ENCODE measurements at places on chromosomes 16 and 17. TPM values are rescaled to one million over a fixed set of nuclear protein-coding genes. Genes with fewer than 3 reads are reported as not detected.
A peak's percentile ranks its signal among the peaks of the same experiment; 100 is the strongest.

ETV4 gene
- total RNA-seq, result 0.83 TPM

RASD1 gene
- total RNA-seq, result 13.2 TPM

GNG13 gene
- total RNA-seq, result not detected

SNAI3 gene
- 0.34 TPM for total RNA-seq

XAF1 gene
- total RNA-seq, result 16.5 TPM

DNA sequence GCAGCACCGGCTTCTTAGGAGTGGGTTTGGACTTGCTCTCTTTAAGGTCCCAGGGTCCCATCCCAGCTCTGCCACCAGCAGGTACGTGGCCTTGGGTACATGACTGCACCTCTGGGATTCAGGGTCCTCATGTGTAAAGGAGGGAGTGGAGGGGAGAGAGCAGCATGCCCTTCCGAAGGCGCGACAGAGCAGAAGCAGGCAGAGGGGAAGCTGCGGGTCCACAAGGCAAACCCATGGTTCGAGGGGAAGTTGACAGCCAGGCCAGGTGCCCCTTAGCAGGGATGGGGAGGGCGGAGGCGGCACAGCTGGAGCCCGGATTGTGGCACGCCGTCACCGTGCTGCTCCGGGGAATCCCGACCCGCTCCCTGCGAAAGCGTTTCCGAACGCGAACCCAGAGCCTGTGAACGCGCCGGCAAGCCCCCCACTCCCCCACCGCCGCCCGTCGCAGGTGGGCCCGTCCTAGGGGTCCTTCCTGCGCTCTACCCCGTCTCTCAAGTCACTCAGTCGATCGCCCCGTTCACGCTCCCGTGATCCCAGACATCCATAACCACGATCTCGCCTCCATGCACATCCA, 4.1 kb upstream of the TBX2 start:
- peaks cover 3% of the 10 kb centered on the region for H3K27me3 ChIP-seq
- peaks cover 52% of the 10 kb centered on the region for H3K4me1 ChIP-seq
- H3K4me3 ChIP-seq, result peak overlapping the region; percentile 70
- no peaks in the 10 kb centered on the region for H3K36me3 ChIP-seq
- no peak for DNase-seq

GRCh38 chr17:62581764-62582163, 45.7 kb upstream of the MRC2 start:
- peaks cover 71% of the 10 kb centered on the region for H3K36me3 ChIP-seq
- no peaks in the 10 kb centered on the region for H3K4me1 ChIP-seq
- H3K27me3 ChIP-seq, result no peaks in the 10 kb centered on the region
- H3K4me3 ChIP-seq, result no peak overlapping the region
- no peak overlapping the region for H3K27ac ChIP-seq
- no peak for DNase-seq

- no peak overlapping the region for H3K27ac ChIP-seq
- no peaks in the 10 kb centered on the region for H3K36me3 ChIP-seq
- H3K4me3 ChIP-seq, result no peak overlapping the region
- peaks cover 3% of the 10 kb centered on the region for H3K4me1 ChIP-seq
Measured at GRCh38 chr16:46555951-46556350, 65.2 kb downstream of the SHCBP1 start.

DNA sequence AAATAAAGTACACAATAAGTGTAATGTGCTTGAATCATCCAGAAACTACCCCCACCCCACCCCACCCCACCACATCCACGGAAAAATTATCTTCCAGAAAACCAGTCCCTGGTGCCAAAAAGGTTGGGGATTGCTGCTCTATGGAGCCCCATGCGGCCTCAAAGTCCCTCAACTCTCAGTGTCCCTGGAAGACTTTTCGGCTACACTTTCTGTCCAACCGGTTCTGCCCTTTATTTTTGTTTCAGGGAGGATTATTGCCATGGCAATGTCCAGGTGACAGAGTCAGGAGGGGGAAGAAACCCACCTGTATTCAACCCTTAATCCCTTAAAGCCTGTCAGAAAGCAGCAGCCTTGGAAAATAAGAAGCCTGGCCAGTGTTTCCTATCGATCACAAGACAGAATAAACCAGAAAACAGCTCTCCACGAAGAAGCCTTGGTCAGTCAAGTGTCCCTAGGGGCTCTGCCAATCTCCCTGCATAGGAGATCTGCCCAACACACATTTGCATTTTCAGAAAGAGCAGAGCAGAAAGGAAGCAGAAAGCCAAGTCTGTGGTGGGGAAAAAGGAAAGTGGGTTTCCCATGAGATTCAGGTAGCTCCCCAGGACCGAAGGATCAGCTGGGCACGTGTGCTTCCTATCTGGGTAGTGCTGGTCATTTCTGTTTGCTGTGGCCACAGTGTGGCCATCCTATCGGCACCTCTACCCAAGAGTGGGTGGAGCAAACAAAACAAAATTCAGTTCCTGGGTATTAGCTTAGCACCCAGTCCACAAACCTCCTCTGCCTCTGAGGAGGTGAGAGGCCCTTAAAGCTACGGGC, 342.7 kb downstream of the SOX9 start:
- H3K4me3 ChIP-seq, result no peak overlapping the region
- H3K27ac ChIP-seq, result no peak overlapping the region
- no peaks in the 10 kb centered on the region for H3K27me3 ChIP-seq
- no peaks in the 10 kb centered on the region for H3K36me3 ChIP-seq
- DNase-seq, result no peak
- H3K4me1 ChIP-seq, result no peaks in the 10 kb centered on the region

DNA sequence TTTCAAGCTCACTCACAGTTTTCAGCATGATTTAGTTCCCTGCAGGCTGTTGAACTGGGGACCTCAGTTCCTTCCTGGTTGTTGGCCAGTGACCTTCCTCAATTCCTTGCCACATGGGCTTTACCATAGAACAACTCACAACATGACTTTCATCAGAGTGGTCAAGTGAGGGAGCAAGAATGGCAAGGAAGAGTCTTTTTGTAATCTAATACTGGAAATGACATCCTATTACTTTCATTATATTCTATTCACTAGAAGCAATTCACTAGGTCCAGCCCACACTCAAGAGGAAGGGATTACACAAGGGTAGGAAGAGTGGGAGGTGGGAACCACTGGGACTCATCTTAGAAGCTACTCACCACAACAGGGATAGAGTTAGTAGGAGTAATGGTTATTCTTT, 57.6 kb downstream of the SYT17 start:
- DNase-seq, result no peak
- no peak overlapping the region for H3K27ac ChIP-seq
- H3K27me3 ChIP-seq, result no peaks in the 10 kb centered on the region
- H3K36me3 ChIP-seq, result peaks cover 4% of the 10 kb centered on the region

DNA sequence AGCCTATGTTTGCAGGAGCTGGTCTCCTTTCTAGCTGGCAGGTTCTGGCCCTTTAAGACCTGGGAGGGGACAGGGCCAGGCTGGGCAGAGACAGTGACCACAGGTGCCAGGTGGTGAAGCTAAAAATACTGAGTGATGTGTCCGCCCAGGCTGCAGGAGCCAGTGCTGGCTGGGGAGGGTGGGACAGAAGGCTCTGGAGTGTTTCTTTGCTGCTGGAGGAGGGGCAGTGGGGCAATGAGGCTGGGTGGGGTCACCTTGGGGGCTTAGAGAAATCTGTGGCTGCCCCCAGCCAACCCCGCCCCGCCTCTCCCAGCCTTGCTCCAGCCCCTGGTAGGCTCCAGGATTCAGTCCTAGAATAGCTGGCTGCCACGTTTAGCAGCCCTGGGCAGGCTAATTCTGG, 30.4 kb upstream of the SBK1 start:
- no peak overlapping the region for H3K27ac ChIP-seq
- no peaks in the 10 kb centered on the region for H3K36me3 ChIP-seq
- peaks cover 11% of the 10 kb centered on the region for H3K4me1 ChIP-seq
- no peaks in the 10 kb centered on the region for H3K27me3 ChIP-seq
- DNase-seq, result no peak

GRCh38 chr17:79987187-79987934, 48.3 kb downstream of the TBC1D16 start:
- no peaks in the 10 kb centered on the region for H3K36me3 ChIP-seq
- no peak overlapping the region for H3K27ac ChIP-seq
- no peak overlapping the region for H3K4me3 ChIP-seq
- DNase-seq, result no peak
- H3K4me1 ChIP-seq, result peaks cover 33% of the 10 kb centered on the region
- no peaks in the 10 kb centered on the region for H3K27me3 ChIP-seq

GRCh38 chr16:63244631-63245030, 1208.4 kb upstream of the CDH8 start:
- H3K4me1 ChIP-seq, result no peaks in the 10 kb centered on the region
- no peak for DNase-seq
- no peaks in the 10 kb centered on the region for H3K36me3 ChIP-seq
- H3K27ac ChIP-seq, result no peak overlapping the region

DNA sequence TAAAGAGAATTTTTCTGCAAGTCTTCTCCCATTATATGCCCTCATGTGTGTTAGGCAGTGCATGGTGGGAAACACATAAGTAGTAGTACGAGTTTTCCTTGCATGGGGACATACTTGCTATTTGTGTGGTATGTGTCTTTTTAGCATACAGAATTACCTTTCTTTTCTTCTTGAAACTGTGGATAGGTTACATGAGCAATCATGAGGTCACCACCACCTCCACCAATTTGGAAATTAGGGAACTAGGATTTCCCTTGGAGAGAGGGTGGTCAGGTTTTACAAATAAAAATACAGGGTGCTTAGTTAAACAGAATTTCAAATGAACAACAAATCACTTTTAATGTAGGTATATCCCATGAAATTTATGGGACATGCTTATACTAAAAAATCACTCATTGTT, 16.3 kb upstream of the AMZ2 start:
- H3K27ac ChIP-seq, result no peak overlapping the region
- H3K36me3 ChIP-seq, result no peaks in the 10 kb centered on the region
- no peaks in the 10 kb centered on the region for H3K27me3 ChIP-seq
- no peaks in the 10 kb centered on the region for H3K4me1 ChIP-seq
- no peak overlapping the region for H3K4me3 ChIP-seq
- no peak for DNase-seq

DNA sequence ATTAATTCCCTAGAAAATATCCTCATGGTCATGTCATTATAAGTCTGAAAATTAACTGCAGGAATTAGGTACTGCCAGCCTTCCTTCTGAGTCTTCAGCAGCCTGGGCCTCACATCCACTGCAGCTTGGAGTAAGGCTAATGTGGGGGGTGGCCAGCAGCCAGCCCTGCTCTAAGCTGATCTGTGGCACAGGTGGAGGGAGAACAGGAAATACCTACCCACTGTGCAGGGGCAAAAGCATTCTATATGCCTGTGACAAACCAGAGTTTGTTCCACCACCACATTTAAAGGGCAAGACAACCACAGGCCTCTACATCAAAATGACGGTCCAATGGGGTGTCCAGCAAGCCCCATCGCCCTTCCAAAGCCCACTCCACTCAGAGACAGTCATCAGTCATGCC, 9.4 kb downstream of the NPRL3 start:
- no peak overlapping the region for H3K4me3 ChIP-seq
- H3K36me3 ChIP-seq, result peaks cover 12% of the 10 kb centered on the region
- no peaks in the 10 kb centered on the region for H3K4me1 ChIP-seq
- H3K27ac ChIP-seq, result no peak overlapping the region

GRCh38 chr17:4934173-4934979, 2.3 kb downstream of the GP1BA start:
- H3K27me3 ChIP-seq, result no peaks in the 10 kb centered on the region
- H3K36me3 ChIP-seq, result peaks cover 30% of the 10 kb centered on the region
- DNase-seq, result no peak
- H3K4me1 ChIP-seq, result peaks cover 35% of the 10 kb centered on the region

GRCh38 chr17:83162035-83162745, 82.8 kb downstream of the METRNL start:
- DNase-seq, result no peak
- no peaks in the 10 kb centered on the region for H3K36me3 ChIP-seq
- no peak overlapping the region for H3K27ac ChIP-seq
- H3K4me3 ChIP-seq, result no peak overlapping the region

DNA sequence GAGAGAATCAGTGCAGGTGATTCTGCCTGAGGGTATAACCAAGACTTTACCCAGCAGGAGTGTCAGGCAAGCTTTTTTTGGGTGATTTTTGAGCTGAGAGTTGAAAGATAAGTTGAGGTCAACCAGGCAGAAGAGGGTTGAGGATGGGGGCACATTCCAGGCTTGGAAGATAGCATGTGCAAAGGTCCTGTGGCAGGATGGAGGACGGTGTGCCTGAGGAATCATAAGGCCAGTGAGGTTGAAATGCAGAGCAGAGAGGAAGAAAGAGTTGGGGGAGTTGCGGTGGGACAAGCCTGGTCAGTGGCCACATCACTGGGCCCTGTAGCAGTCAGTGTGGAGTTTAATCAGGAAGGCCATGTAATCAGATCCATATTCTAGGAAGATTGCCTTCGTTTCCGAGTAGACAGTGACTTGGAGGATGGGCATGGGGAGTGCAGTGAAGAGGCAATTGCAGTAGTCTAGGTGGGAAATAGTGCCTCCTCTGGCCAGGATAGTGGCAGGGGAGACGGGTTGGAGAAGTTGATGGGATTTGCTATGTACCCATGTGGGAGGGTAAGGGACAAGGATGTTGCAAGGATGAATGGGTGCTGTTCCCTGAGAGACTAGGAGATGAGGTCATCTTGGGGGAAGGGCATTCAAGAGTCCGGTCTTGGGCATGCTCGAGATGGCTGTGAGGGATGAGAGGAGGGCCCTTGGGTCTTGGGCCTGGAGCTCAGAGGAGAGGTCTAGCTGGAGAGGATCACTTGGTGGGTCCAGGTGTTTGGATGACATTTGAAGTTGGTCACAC, 3.9 kb downstream of the PLEKHG4 start:
- no peak for DNase-seq
- H3K4me3 ChIP-seq, result no peak overlapping the region
- no peak overlapping the region for H3K27ac ChIP-seq
- H3K36me3 ChIP-seq, result no peaks in the 10 kb centered on the region

GRCh38 chr17:76538941-76539570, 788 bp upstream of the PRCD start:
- no peak for DNase-seq
- H3K4me1 ChIP-seq, result peaks cover 60% of the 10 kb centered on the region
- H3K36me3 ChIP-seq, result no peaks in the 10 kb centered on the region
- peaks cover 5% of the 10 kb centered on the region for H3K27me3 ChIP-seq
- H3K27ac ChIP-seq, result peak overlapping the region; percentile 76

GRCh38 chr16:73848993-73849392, 447.6 kb upstream of the PSMD7 start:
- H3K4me3 ChIP-seq, result no peak overlapping the region
- H3K36me3 ChIP-seq, result no peaks in the 10 kb centered on the region
- no peak overlapping the region for H3K27ac ChIP-seq
- H3K4me1 ChIP-seq, result no peaks in the 10 kb centered on the region
